ENCODE measurements at places on chromosomes 4 and X.

DNA sequence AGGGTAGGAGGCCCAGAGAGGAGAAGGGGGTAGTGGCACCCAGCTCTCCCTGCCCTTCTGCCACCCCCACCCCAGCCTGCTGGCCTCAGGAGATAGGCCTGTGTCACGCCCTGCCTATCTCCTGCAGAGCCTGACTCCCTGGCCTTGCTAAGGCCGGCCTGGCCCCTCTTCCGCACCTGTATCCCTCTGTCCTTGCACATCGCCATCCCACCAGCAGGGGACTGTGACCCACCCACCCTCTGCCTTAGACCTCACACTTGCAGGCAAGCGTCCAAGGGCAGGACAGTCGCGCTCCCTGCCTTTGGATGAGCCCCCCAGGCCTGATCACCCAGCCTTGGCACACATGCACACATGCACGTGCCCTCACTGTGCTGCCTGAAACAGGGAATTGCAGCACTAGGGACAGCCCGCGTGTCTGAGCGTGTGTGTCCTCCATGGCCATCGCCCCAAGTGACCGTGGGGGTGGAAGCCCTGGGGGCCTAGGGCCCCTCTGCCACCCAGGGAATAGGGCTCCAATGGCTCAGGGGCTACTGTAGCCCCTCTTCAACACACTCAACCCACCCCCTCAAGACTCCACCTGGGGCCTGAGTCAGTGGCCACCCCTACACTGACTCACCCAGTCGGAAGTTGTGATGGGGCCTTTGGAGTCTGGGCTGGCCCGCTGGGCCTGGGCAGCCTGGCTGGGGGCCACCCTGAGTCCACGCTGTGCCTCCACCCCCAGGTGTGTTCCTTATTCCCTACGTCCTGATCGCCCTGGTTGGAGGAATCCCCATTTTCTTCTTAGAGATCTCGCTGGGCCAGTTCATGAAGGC, 2.1 kb downstream of the SLC6A8 start:
- DNase-seq, result no peak

DNA sequence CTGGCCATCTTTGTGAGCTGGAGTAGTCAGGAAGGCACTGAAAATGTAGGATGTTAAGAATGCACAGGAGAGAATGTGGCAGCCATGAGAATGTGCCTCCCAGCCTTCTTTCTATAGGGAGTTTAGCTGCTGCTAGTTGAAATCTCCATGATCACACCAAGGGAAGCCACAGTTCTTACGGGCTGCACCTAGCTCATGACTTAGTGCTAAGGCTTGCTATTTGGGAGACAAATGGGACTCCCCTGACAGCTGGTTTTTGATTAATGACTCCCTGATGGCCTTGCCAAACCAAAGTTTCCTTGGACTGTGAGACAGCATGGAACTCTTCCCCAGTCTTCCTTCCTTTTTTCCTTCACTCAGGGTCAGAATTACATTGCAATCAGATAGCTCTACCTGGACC, 9.2 kb downstream of the CTSO start:
- no peak for DNase-seq

DNA sequence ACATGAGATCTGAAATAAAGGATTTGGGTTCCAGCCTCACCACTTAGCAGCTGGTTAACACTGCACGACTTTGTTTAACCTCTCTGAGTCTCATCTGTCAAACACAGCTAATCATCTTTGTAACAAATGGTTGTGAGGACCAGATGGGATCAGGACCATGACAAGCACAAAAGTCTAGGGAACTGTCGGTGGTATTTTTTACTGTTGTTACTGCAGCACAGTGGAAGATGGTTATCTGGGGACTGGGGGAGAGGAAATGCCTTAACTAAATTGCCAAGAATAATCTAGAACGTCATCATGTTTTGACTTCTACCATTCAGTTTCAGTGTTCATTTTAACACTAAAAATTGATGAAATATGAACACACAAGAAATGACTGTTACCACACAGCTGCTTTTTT, 99.5 kb downstream of the ADGRA3 start:
- no peak for DNase-seq

- no peak for DNase-seq
Measured at GRCh38 chr4:53907772-53908171, 156.6 kb downstream of the CHIC2 start.

DNA sequence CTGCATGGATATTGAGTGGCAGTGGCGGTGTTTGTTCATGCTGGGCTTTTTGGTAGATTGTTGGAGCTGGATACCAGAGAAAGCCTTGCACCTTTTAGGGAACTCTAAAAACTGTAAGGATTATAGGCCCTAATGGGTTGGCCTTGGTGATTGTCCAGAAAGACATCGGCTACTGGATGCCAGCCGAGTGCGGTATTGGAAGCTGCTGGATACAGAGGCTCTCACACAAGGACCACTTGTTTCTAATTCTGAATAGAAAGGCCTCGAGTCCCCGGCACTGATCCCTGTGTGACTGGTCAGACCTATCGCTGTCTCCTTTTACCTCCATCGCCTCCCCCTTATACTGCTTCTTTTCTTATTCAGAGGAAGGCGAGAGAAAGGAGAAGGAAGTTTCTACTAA, 27.3 kb upstream of the SCOC start:
- no peak for DNase-seq

- no peak for DNase-seq
Measured at GRCh38 chr4:121789960-121790829, 10.9 kb upstream of the EXOSC9 start.

DNA sequence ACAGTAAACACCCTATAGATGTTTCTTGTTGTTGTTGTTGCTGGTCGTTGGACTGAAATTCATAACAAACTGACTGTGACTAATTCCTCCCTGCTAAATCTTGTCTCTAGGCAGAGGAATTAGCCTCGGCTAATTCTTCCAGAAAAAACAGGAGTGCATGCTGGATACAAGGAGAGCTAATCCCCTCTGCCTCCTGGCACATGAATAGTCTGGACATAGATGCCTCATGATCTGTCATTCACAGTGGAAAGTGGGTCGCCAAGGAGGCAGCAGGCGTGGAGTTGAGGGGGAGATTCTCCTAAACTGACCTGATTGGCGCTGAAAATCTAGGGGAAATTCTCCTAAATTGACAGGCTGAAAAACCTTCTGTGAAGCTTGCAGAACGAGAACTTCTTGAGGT, 220.1 kb downstream of the DCTD start:
- DNase-seq, result no peak

GRCh38 chr4:81714291-81714690, 242.6 kb upstream of the RASGEF1B start:
- no peak for DNase-seq

All from stimulated activated CD8-positive, alpha-beta memory T cell treated with anti-CD3 and anti-CD28 coated beads, Interleukin-15, amount 100 ng/mL, for 4 hours (primary cell).